ENCODE measurements at places on chromosomes 7 and 10. TPM values are rescaled to one million over a fixed set of nuclear protein-coding genes. Genes with fewer than 3 reads are reported as not detected.

ITGA8 gene
- total RNA-seq, result 11.2 TPM

RRP12 gene
- total RNA-seq, result 38.6 TPM

MYO3A gene
- 5.2 TPM for total RNA-seq

THSD7A gene
- 9.9 TPM for total RNA-seq

HMX3 gene
- total RNA-seq, result not detected

GPER1 gene
- 11.5 TPM for total RNA-seq

FAM237B gene
- not detected for total RNA-seq

CLCN1 gene
- total RNA-seq, result not detected

Measured in prostate gland (tissue), 2 donors.